ENCODE measurements at places on chromosomes 2 and 18.

DNA sequence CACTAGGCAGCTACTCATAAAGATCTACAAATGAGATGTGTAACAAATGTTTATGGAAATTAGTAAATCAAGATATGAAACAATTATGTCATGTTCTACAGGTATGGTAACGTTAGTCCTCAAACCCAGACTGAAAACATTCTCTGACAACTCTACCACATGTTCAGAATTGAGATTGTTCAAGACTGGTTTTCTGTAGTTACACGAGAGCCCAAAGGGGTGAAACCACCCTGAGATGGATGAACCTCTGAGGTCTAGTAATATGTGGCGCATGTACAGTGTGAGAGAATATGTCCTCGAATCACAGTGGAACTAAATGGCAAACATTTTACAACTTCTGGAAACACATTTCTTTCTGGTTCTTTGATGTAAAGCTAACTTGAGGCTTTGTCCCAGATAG lies 614.3 kb downstream of the ZEB2 start:
- DNase-seq: no peak

GRCh38 chr2:215751200-215751910 lies 262.0 kb downstream of the MREG start:
- DNase-seq: no peak

DNA sequence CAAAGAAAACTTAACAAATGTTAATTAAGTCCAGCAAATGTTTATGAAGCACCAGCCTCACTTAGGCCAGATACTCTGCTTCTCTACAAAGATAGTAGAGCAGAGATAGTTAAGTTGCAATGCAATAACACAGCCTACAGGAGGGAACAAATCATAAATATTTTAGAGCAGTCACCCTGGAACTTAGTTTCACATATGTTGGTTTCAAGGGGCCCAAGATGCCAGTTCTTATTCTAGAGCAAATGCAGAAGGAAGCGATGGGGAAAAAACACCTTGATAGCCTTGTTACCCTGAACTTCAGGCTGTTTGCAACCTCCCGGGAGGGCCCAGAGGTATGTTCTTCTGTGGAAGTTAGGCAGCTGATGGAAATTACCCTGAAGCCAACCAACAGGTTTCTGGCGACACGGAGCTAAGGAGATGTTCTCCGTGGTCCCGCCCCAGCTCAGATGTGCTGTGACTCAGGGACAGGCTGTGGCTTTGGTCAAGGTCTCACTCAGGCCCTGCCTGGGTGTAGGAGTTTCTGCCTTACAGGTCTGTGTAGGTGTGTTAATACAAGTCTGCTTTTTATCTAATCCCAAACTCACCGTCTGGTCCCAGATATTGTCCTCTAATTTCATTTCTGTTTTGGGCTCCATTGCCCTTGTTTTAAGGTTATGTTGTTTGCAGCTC lies 3.8 kb downstream of the CTIF start:
- no peak for DNase-seq

- DNase-seq: no peak
These were observed 142.4 kb upstream of the MEX3C start for GRCh38 chr18:51339856-51340255.

- no peak for DNase-seq
These were observed 26.9 kb upstream of the DTNB start for GRCh38 chr2:25700221-25700660.

Measured in left hindlimb (tissue), 1 donor.